ENCODE measurements at places on chromosomes 6 and 20.

- DNase-seq, result no peak
These were observed 85.4 kb downstream of the KLHL32 start for GRCh38 chr6:97009781-97010492.

DNA sequence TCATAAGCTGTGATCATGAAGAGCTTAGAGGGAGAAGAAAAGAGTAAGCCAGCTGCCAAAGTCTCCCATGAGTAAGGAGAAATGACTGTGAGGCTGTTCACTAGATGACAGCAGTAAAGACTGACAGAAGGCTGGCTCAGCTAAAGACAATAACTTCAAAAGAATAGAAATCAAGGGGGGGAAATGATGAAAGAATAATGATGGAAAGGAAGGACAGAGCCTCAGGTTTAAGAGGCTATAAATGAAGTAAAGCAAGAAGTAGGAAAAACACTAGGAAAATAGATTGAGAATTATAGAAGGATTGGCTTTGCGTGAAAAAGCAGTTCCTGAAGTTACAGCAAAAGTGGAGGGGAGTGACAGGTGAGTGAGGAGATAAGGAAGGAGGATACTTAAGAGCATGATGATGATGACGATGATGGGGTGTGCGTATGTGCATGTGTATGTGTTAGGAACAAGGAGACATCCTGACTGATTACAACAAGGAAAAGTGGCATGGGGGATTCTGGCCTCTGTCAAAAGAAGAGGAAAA, 48.2 kb downstream of the HBS1L start:
- no peak for DNase-seq

GRCh38 chr6:43865932-43866645, 96.1 kb downstream of the VEGFA start:
- DNase-seq, result no peak

GRCh38 chr6:122969999-122970533, 26.0 kb upstream of the CLVS2 start:
- DNase-seq, result no peak

- DNase-seq, result no peak
These were observed 17.7 kb upstream of the PHACTR3 start for GRCh38 chr20:59586613-59587012.

GRCh38 chr6:77630014-77630413, 22.8 kb upstream of the MEI4 start:
- no peak for DNase-seq

GRCh38 chr6:49531774-49532569, 18.5 kb upstream of the C6orf141 start:
- no peak for DNase-seq

- no peak for DNase-seq
These were observed 1.5 kb downstream of the PTPRT start for GRCh38 chr20:43188234-43188653.

DNA sequence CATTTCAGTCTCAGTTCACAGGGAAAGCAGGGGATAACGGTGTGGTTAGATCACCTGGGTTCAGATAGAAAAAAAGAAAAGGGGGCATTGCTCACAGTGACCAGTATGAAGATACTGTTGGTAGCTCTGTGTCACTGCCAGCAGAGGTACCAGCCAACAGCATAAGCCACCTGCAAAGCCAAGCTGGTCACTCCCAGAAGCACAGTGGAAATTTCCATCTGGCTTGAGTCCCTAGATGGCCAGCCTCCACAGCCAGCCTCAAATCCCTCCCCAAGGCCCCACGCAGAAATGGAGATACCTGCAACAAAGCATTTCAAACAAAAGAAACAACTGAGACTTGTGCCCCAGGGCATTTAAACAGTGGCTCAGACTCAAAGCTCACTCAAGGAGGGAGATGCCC, 11.6 kb downstream of the DEFB127 start:
- DNase-seq, result no peak

DNA sequence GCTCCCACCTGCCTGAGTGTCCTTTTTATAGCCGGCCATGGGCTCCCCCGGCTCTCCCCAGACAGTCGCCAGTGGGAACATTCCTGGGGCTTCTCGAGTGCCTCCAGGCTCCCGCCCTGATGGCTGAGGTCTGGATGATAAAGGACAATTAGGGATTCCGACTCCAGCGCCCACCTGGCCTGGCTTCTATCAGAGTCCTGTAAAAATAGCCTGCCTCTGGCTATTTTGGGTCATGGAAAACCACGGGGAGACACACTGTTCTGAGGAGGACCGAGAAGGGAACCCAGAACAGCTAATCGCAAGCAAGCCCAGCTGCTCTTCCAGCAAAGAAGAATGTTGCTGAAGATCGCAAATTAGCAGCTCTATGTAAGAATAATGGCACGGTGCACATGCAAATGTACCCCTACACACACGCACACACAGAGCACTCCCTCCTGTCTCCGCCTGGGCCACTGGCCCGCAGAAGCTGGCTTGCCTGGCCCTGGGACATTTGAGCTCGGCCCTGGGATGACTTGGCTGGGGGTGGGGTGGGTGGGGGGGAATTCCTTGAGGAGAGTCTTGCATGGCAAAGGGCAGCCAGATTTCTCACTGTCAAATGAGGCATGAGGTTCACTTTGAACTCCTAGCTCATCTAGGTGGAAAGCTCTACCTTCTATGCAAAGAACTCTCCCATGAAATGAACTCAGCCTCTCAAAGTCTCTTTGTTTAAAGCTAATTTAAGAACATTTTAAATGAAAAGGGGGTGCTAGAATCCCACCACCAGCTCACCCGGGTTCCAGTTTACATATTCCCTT, 55.3 kb downstream of the CTCFL start:
- DNase-seq, result no peak

GRCh38 chr6:5723841-5724691, 282.7 kb downstream of the NRN1 start:
- DNase-seq, result no peak

DNA sequence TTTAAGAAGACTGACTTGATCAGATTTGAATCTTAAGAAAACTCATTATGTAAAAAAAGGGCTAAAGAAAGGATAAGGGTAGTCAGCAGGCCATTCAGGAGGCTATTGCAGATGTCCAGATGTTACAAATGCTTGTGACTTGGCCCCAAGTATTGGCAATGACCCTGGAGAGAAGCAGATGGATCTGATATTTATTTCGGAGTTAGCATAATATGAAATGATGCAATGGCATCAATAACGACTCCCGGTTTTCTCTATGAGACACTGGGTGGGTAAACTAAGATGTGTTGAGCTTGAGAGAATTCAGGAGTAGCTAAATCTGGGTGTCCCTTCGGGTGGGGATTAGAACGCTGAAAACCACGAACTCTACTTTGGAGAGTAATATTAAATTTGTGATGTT, 149.7 kb downstream of the LAMA2 start:
- no peak for DNase-seq

DNA sequence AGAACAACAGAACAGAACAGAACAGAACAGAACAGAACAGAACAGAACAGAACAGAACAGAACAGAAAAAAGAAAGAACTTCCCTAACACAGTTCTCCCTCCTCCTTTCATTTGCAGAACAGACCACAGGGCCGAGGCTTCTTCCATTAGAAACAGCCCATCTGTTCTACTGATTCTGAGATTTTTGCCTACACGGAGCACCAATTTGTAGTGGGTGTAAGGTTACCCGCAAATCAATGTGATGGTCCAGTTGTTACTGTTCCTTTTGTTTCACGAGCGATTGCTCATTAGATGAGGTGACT, 734 bp upstream of the OGFRL1 start:
- no peak for DNase-seq

DNA sequence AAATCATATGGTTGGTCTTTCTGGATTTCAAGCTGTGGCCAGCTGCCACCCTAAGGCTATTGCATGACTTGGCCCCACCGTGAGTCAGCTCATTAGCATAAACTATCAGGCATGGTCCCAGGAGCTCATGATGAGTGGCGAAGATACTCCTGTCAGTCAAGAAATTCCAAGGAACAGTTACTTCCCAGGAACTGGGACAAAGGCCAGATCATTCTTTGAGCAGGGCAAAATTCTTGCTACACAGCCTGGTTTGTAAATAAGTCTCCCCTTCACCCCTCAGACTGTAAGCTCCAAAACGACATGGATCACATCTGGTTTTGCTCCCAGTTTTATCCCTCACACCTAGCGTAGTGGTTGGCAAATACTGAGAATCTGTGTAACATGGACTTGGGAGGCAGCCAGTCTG, 33.0 kb upstream of the KIAA1586 start:
- DNase-seq, result no peak

DNA sequence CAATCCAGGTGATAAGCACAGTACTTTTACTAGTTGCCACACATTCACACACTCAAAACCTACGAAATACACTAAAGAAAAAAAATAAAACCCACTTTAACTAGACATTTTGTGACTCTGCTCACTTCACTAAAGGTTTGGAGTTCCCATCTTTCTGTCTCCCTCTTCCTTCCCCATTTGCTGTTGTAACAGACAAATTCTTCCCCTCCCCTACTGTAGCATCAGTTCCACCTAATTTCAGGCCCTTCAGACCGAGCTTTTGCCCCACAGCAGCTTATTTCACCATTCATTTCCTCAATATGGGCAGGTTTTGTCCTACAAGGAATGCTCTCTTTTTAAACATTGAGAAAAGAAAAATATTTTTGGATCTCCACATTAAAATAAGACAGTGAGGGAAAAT, 31.3 kb upstream of the MRAP2 start:
- no peak for DNase-seq

DNA sequence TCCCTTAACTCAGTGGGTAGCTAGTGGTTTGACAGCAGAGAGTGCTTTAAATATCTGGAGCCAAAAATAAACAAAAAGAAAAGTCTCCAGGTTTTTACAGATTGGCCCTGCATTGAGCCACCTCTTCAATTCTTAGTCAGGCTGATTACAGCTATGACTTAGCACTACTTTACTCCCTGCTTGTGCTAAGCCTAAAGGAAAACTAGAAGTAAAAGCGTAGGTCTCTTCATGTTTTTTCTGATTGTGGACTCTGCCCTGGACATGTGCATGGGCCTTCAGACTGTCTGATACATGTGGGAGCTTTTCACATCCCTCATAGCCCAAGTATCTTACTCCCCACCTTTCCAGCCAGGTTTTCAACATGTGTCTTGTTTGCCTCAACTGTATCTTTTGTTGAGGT, 33.3 kb downstream of the KPNA5 start:
- no peak for DNase-seq

DNA sequence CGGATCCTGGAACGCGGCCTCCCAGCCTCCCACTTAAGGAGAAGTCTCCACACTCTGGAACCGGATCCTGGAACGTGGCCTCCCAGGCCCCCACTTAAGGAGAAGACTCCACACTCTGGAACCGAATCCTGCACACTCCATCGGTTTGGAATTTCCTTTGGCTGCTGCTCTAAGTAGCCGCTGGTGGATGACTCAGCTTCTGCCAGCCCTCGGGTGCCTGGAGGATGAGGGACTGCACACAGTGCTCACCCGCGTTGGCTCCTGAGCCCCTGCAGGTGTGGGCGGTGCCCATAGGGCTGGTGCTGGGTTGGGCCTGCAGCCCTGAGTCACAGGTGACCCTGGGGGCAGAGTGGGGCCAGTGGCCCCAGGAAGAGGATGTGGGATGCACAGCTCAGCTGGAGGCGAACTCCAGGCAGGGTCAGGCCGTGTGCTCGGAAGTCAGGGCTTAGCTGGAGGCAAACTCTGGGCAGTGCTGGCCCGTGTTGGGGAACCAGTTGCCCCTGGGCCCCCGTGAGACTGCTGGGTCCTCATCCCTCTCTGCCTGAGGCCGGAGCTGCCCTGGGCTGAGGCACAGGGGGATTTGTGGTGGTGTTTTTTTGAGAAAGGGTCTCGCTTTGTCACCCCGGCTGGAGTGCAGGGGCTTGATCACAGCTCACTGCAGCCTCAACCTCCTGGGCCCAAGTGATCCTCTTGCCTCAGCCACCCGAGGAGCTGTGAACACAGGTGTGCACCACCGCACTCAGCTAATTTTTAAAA, 13.9 kb upstream of the TNFRSF6B start:
- DNase-seq, result no peak

GRCh38 chr6:156767603-156768467, 9.3 kb upstream of the ARID1B start:
- DNase-seq, result no peak

- DNase-seq, result no peak
These were observed 61.4 kb upstream of the TNFAIP3 start for GRCh38 chr6:137805622-137806021.

GRCh38 chr6:99492092-99492491, 23.1 kb downstream of the USP45 start:
- no peak for DNase-seq

DNA sequence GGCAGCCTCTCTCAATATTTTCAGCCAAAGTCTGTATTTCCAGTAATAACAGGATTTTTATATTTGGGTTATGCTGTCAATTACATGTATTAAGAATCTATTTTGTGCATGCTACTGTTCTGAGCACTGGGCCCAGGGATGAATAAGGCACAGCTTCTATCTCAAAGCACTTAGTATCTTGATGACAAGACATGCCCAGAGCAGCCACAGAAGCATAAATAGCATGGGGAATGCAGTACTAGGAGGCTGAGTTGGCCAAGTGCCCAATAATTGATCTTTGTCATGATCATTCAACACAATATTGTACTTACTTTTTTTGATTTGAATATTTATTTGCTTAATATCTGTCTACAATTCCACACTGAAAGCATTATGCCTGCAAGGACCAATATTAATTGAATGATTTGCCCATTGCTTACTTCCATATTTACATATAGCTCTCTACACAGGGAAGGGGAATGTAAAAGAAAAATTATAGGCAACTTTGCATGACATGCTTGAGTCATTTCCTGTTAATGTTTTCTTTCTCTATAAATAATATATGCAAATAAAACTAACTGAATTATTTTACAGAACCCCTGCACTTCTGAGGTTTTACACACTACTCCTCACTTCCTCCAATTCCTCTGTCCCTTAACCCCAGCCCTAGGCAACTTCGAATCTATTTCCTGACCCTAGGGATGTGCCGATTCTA, 298.9 kb upstream of the BMP2 start:
- no peak for DNase-seq

GRCh38 chr6:35611240-35611639, 77.5 kb downstream of the FKBP5 start:
- no peak for DNase-seq

DNA sequence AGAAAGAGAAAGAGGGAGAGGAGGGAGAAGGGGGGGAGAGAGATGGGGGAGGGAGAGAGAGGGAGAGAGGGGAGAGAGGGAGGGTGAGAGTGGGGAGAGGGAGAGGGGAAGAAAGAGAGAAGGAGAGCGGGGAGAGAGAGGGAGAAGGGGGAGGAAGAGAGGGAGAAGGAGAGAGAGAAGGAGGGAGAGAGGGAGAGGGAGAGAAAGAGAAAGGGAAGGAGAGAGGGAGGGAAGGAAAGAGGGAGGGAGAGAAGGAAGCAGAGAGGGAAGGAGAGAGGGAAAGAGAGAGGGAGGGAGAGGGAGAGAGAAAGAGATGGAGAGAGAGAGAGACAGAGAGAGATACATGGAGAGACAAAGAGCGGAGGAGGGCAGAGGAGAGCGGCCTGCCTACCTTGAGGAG, 23.8 kb downstream of the GATA5 start:
- DNase-seq, result no peak

GRCh38 chr6:95777338-95777737, 200.0 kb downstream of the MANEA start:
- no peak for DNase-seq

Measured in activated CD4-positive, CD25-positive, alpha-beta regulatory T cell (primary cell).